ENCODE measurements at places on chromosomes 5 and 9.

GRCh38 chr5:172443441-172444109 lies 10.8 kb downstream of the SH3PXD2B start:
- no peak for DNase-seq

DNA sequence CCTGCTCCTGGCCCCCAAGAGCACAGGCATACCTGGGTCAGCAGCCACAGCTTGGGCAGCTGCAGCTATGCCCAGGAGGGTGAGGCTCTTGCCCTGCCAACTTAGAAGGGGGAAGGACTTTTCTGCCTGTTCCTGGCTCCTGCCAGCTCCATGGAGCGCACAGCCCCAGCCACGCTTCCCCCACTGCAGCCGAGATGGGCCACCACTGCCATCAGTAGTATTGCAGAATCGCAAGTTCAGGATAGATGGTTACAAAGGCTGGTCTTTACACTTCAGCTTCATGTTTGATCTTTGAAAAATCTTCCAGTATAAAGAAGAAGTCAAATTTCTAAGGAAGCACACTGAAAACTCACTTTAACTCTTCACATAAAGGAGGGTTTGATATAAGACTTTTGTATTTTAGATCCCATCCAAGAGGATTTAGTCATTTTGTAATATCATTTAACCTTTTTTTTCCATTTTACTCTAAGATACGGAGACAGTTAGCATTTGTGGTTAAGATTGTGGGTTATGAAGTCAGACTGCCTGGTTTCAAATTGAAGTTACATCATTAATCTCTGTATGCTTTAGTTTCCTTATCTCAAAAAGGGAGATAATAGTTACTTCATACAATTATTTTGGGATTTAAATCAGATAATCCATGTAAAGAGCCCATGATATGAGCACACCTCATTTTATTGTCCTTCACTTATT lies 81.8 kb downstream of the NLN start:
- no peak for DNase-seq

DNA sequence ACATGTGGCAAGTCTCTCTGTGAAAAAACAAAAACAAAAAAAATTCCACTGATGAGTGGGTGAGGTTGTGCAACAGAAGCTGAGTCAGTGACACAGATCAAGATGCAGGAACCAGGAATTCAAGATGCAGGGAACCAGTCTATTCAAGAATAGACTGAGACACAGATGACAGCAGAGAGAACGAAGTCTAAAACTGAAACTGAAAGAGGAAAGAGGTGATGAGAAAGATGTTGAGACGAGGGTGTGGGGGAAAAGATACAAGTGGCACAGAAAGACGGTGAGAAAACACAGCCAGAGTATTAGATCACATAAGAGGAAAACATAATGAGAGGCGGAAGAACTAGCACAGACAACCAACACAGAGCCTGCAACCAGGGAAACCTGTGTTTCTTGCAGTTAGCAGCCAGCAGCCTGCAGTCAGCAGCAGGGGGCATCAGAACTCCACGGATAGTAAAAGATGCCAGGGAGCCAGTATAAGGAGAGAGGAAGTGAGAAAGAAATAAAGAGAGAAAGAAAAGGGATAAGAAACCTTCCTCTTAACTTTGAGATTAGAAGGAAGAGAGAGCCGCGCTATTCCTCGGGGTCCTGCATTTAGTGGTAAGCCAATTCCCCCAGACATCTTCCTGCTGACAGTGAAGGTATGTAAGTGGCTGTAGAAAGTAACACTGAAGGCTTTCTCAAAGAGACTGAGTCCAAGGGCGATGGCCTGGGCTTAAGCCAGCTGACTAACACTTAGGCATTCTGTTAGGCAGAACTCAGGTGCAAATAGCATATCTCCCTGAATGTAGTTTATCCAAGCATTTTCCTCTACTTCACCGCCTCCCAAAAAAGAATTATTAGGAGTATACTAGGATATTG lies 79.0 kb downstream of the TLR4 start:
- DNase-seq = peak; percentile 73

- DNase-seq = no peak
Observed at GRCh38 chr5:35876922-35877321, 20.2 kb downstream of the IL7R start.

DNA sequence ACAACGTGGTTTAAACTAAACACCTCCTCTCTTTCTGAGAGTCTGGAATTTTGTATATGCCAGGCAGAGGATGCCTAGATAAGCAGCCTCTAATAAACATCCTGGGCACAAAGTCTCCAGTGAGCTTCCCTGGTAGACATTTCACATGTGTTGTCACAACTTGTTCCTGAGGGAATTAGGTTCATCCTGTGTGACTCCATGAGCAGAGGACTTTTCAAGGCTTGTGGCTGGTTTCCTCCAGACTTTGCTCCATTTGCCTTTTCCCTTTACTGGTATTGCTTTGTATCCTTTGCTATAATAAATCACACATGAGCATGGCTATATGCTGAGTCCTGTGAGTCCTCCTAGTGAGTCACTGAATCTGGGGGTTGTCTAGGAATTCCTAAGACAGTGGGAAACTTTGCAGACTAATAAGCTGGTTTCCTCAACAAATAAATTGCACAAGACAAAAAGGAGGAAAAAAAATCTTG lies 77.4 kb downstream of the NR2F1-AS1 start:
- no peak for DNase-seq

DNA sequence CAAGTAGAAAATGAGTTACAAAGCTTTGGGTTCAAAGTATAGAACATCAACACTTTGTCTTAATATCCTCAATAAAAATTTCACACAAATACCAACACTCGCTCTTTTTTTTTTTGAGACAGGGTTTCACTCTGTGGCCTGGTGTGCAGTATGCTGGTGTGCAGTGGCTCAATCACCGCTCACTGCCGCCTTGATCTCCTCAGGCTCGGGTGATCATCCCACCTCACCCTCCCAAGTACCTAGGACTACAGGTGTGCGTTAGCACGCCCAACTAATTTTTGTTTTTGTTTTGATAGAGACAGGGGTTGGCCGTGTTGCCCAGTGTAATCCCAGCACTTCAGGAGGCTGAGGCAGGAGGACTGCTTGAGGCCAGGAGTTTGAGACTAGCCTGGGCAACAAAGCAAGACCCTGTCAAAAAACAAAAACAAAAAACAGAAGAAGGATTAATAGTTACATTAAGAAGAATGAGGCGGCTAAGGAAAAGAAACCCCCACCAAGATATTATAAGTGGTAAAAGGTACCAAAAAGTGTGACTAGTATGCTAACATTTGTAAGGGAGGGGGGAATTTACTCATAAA lies 20.3 kb downstream of the FNBP1 start:
- no peak for DNase-seq

- no peak for DNase-seq
Observed at GRCh38 chr5:124872615-124873014, 126.2 kb upstream of the ZNF608 start.

DNA sequence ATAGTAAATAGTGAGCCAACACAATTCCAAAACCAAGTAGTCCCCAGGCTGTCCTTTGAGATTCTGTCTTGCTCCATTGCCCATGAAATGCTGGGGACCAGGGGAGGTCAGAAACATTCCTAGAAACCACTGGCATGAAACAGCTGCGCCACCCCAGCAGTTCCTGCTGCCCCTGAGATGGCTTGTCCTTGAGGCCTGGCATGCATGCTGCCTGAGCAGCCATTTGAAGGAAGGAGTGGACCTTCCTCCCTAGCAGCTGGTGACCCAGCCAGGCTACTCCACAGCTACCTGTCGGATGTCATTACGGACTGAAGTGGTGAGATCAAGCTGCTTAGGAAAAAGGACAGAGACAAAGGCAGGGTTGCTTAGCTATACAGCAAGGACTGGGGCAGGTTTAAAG lies 260.6 kb downstream of the DENND1A start:
- no peak for DNase-seq

- DNase-seq = no peak
Observed at GRCh38 chr5:4148009-4148408, 552.4 kb downstream of the IRX1 start.

DNA sequence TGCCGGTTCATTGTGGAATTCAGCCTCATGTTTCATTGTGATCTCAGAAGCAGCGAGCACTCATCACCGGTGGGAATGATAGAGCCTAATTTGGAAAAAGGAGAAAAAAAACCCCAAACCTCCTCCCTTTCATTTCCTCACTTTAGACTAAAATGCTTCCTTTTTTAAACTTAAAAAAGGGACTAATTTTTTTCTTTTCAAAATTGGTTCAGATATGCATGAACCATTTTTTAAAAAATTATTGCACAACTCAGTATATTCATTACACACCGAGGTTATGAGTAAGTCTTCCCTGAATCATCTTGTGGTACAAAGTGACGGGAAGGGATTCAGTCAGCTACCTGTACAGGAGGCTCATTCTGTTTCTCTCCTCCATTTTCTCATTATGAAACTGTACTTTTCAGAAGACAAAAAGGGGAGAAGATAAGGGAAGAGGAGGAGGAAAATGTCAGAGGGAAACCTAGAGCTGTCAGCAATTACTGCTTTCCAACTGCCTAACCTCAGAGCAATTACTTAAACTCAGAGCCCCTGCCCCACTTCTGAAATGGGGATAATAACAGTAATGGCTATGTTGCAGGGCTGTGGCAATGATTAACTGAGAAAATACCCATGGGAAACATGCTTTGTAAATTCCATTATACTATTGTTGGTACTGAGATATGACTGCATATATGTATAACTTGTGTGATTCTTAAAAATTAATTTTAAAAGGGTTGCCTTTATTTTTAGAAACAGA lies 24.0 kb downstream of the GALNT10 start:
- no peak for DNase-seq

DNA sequence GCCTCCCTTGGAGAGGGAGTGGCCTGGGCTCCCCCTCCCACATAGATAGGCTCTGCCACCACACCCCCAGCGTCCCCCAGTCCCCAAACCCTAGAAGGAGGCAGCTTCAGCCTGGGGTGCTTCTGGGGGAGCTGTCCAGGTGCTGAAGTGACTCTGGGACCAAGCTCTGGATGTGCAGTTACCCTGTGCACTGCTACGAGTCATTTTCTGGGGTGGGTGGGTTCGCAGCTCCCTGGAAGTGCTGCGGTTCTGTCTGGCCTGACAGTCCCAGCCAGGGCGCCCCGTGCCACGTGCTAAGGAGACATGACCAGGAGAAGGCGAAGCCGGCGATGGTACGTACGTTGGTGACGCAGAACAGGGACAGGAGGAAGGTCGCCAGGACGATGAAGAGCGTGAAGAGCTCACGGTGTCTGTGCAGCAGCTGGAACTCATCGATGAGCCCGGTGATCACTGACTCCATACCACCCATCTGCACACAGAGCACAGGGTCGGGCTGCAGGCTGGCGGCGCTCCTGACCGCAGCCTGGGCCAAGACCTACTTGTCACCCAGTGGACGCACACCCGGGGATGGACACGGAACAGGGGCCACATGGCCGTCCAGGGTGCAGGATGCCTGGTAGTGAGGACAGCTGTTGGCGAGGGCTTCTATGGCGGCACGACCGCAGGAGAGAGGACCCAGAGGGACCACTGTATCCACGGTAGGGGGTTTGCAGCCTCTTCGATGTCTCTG lies 35.7 kb downstream of the SLC6A3 start:
- peak; percentile 9 for DNase-seq

GRCh38 chr9:72650206-72650605 lies 128.8 kb downstream of the TMC1 start:
- no peak for DNase-seq

- no peak for DNase-seq
Observed at GRCh38 chr5:165309446-165309845, 1804.0 kb downstream of the MAT2B start.

DNA sequence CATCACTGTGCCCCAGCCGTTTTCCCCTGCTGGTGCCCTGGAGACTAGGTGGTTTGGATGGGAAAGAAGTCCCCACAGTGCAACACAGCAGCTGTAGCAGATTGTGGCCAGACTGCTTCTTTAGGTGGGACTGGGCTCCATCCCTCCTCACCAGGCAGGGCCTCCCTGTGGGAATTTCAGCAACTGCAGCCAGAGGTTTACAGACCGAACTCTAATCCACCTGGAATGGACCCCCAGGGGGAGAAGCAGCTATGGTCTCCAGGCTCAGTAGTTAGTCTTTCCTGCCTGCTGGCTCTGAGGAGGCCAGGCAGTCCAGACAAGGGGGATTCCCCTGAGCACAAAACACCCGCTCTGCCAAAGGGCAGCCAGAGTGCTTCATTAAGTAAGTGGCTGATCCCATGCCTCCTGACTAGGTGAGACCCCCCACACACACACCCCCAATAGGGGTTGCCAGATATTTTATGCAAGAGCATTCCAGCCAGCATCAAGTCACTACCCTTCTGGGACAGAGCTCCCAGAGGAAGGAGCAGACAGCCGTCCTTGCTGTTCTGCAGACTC lies 188.9 kb downstream of the SGCD start:
- no peak for DNase-seq

DNA sequence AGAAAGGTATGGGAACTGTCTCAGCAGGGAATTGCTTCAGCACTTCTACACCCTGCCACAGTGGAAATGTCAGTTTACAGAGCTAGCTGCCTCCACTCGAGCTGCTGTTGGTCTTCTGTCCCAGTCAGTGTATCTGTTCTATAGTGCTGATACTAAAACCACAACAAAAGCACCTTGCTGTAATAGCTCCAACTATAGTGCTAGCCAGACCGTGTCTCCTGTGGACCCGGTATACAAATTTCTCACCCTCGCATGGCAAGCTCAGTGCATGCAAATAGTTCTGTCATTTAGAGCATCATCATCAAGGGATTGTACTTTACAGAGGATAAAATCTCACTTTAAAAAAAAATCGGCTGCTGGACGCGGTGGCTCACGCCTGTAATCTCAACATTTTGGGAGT lies 51.5 kb upstream of the IQGAP2 start:
- no peak for DNase-seq

GRCh38 chr5:115377468-115378217 lies 81.2 kb upstream of the CCDC112 start:
- no peak for DNase-seq

DNA sequence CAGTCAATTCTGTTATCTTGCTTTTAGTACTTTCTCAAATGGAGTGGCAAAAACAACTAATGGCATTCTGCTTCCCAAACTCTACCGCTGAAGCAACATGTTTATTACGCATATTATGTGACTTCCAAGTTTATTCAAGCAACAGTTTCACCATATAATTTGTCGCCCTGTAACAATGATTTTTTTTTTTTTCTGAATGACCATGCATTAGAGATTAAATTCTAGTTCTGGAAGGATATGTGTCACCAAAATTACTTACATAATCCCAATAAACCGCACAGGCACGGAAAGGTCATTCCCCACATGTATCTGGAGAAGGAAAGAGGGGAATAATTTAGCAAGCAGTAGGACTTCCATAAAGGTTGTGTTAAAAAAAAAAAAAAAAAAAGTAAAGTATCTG lies 691.8 kb downstream of the DNAH5 start:
- DNase-seq = no peak

DNA sequence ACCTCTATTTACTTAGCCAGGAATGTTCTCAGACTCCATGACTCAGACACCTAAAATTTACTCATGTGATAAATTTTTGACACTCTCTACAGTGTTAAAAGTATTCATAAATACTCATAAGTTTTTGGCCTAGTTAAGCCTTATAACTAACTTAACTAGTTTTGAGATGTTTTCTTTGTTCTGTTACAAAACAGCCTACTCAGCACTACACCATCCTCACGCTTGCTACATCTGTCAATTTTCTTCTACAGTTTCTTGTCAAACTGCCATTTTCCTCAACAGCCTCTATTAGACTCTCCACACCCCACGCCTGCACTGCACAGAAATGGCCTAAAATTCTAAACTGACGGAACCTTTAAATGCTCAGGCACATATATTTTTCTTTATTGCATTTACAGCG lies 195.5 kb downstream of the ANXA1 start:
- DNase-seq = no peak

GRCh38 chr9:16869131-16869881 lies 1.2 kb downstream of the BNC2 start:
- no peak for DNase-seq

GRCh38 chr9:127423476-127423933 lies 677 bp upstream of the ZNF79 start:
- no peak for DNase-seq
